ENCODE measurements at places on chromosomes 5 and 9.

GRCh38 chr5:57780306-57780960 is 297.8 kb upstream of the ACTBL2 start:
- no peak for DNase-seq

DNA sequence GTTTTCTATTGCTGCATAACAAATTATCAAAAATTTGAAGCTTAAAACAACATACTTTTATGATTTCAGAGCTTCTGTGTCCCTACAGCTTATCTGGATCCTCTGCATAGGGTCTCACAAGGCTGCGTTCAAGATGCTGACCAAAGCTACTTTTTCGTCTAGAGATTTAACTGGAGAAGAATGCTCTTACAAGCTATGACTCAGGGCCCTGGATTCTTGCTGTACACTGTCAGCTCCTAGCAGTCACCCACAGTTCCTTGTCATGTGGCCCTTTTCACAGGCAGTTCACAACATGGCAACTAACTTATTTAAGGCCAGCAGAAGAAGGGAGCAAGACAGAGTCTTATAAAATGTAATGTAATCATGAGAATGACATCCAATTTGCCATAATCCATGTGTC is 70.8 kb upstream of the FAM174A start:
- no peak for DNase-seq

GRCh38 chr5:168865968-168866367 is 286.8 kb upstream of the PANK3 start:
- DNase-seq, result no peak

- no peak for DNase-seq
Observed at GRCh38 chr5:133426264-133426663, 186.1 kb downstream of the FSTL4 start.

DNA sequence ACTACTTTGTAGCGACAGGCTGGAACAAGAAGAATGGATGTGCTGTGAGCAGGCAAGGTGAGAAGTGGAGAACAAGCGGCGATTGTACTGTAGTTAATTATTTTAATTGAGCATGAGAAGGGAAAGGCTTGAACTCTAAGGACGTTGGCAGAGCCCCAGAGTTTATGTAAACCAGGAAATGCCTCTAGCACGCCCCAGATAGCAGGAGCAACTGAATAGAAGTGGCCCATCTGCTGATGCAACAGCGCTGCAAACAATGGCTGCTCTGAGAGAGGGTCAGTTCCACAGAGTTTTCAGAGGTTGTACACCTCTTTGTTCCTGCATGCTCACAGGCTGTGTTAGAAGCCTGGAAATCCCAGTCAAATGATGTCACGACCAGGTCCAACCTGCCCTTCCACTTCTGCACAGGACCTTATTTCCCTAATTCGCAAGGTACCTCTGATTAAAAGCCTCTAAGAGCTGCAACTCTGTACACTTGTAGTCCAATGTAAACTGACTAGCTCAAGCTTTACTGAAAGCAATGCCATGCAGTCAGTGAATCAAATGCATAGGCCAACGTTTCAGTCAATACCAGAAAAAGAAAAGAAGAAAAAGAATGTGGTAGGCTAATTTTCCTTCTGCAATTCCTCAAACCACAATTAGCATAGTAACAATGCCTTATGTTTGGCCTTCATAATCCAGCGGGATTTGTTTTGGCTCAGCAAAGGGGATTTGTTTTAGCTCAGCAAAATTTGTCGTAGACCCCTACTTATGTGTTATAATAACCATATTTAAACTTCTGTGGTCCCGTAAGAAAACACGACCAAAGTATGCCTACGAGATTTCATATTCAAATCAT is 119.6 kb upstream of the RETREG1 start:
- DNase-seq, result no peak

- DNase-seq, result no peak
Observed at GRCh38 chr5:83011985-83012384, 65.2 kb downstream of the TMEM167A start.

GRCh38 chr5:175867587-175868347 is 3.6 kb upstream of the CPLX2 start:
- no peak for DNase-seq

DNA sequence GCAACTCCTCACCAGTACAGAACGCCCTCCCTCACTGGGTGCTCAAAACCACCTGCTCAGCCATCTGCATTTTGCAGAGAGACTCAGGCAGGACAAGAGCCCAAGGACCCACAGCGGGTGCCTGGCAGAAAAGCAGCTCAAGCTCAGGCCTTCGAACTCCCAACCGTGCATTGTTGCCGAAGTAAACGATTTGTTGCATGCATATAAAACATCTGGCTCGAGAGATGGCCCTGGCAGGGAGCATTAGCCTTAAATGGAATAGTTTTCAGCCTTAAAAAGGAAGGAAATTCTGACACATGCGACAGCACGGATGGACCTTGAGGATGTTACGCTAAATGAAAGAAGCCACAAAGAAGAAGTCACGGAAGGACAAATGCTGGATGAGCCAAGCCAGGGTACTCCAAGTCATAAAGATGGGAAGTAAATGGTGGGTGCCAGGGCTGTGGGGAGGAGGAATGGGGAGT is 160.4 kb upstream of the PHYKPL start:
- no peak for DNase-seq

- DNase-seq, result no peak
Observed at GRCh38 chr9:129781981-129782380, 21.0 kb upstream of the TOR1B start.

- DNase-seq, result no peak
Observed at GRCh38 chr9:37988041-37988440, 81.0 kb downstream of the SHB start.

DNA sequence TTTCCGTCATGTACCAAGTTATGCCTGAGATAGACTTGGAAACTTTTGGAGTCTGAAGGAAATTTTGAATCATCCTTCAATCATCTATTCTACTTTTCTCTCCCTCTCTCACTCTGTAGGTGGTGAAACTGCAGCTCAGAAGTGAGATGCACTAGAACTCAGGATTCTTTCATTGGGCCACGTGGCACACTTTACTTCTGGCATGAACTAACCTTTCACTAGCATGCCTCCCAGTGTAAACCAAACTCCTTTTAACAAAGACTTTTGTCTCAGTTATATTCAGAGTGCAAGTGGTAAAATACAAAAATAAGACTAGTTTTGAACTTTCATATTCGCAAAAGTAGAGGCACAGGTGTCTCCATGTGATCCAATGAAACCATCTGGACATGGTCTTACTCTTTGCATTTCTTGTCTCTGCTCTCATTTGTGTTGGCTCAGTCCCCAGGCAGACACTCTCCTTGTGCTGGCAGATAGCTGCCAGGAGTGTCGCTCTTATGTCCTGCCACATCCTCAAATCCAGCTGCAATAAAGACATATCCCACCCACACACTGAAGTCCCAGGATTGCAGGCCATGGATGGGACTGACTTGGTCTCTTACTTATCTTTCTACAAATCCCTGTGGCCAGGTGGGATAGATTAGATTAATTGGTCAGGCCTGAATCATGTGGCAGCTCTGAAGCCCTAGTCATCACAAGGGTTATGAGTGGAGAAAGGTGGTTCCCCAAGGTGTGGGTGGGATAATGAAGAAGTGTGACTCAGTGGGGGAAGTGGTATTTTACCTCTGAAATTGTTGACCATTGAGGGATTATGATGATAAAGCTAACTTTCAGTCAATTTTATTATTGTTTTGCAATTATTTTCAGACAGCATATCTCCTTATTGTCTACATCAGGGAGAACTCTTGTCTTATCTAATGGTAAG is 267.5 kb downstream of the GABRB2 start:
- DNase-seq, result no peak

DNA sequence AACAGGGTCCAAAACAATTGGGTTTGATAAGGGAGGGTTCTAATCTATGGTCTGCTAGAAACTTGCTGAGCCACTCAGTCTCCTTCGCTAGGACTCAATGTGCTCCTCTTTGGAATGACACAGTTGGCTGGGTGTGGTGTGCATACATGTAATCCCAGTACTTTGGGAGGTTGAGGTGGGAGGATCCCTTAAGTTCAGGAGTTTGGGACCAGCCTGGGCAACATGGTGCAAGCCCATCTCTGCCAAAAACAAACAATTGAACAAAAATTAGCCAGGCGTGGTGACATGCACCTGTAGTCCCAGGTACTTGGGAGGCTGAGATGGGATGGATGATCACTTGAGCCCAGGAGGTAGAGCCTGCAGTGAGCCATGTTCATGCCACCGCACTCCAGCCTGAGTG is 2.7 kb upstream of the KIF4B start:
- no peak for DNase-seq

GRCh38 chr5:38079620-38080402 is 178.5 kb upstream of the EGFLAM start:
- DNase-seq, result no peak

DNA sequence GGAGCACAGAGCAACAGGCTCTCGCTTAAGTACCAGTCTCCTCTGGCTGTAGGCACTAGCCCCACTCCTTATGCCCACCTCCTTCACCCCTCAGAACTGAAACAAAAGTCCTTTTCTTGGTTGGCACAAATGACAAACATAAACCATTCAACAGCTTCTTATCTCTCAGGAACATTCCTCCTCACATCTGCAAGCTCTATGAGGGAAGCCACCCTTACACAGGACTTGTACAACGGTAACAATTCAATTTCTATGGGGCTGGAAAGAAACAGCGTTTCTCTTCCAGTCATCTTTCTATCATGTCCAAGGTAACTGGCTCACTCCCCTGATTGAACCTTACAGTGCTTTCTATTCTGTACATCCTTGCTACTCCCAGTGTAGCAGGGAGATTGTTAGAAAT is 74.1 kb downstream of the CSF2 start:
- no peak for DNase-seq

DNA sequence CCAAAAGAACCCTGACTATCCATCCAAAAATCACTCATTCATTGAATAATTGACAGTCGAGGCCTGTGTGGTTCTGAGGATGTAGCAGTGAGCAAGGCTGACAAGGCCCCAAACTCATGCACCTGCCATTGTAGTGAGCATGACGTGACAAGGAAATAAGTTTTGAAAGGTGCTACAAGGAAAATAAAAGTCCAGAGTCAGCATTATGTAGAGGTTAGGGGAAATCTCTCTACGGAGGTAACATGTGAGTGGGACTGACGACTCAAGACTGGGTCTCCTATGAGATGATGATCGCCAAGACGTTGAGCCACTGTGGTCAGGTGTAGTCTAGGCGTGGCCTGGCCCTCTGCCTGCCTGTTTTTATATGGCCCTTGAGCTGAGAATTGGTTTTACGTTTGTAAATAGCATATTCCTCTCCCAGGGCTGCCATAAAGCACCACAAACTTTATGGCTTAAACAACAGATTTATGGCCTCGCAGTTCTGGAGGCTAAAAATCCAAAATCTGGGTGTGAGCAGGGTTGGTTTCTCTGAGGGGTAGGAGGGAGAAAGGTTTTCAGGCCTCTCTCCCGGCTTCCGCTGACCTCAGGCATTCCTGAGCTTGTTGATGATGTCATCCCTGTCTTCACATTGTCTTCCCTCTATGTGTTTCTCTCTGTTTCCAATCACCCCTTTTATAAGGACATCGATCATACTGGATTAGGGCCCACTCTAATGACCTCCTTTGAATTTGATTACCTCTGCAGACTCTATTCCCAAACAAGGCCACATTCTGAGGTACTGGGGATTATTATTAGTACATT is 206.4 kb upstream of the EGFLAM start:
- no peak for DNase-seq

All from hindlimb muscle (tissue), 1 donor.